ENCODE measurements at places on chromosomes 5 and 9. TPM values are rescaled to one million over a fixed set of nuclear protein-coding genes. Genes with fewer than 3 reads are reported as not detected.

DNA sequence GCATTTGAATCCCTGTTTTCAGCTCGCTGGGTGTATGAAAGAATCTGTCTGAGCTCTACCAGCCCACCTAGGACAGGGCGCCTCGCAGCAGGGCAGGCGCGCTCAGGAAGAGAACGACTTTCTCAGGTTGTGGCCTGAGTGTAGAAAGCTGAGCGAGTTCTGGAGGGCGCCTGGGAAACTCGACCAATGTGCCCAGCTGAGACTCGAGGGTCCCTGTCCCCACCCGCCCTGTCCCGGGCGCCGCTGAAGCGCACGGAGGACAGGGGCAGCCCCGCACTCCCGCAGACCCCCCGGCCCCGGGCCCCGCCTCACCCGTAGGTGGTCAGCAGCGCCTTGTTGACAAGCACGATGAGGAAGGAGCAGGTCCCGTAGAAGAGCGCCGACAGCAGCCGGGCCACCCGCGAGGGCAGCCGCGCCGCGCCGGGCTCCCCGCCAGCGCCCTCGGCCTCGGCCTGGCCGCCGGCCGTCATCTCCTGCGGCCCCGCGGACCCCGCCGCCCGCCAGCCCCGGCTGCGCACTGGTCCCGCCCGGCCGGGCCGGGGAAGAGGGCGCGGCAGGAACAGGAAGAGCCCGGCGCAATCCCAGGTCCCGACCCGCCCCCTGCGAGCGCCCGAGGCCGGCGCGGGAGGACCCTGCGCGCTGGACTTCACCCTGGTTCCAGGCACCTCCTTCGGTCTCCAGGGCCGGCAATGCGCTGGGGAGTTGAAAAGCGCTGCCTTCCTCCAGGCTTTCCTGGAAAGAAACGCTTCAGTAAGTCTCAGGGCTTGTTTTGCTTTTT, at the start of gene SLC35D2:
SLC35D2 (minus strand) TSS at position 547 of the 778 bp plus-strand sequence; CDS start at position 470, 77 bp downstream.
- peaks cover 7% of the 10 kb centered on the region for H3K36me3 ChIP-seq
- no peak for DNase-seq
- H3K27ac ChIP-seq: peak within 1 kb of the TSS; percentile 92
- H3K4me3 ChIP-seq: peak within 1 kb of the TSS; percentile 93

GRCh38 chr5:56128113-56128512, 105.0 kb downstream of the ANKRD55 start:
- peak overlapping the region; percentile 79 for H3K27ac ChIP-seq
- no peaks in the 10 kb centered on the region for H3K27me3 ChIP-seq
- peaks cover 21% of the 10 kb centered on the region for H3K4me1 ChIP-seq

- DNase-seq: no peak
- H3K27ac ChIP-seq: no peak overlapping the region
- no peaks in the 10 kb centered on the region for H3K27me3 ChIP-seq
- H3K36me3 ChIP-seq: no peaks in the 10 kb centered on the region
These were observed 68.9 kb downstream of the RASEF start for GRCh38 chr9:82993856-82994605.

DNA sequence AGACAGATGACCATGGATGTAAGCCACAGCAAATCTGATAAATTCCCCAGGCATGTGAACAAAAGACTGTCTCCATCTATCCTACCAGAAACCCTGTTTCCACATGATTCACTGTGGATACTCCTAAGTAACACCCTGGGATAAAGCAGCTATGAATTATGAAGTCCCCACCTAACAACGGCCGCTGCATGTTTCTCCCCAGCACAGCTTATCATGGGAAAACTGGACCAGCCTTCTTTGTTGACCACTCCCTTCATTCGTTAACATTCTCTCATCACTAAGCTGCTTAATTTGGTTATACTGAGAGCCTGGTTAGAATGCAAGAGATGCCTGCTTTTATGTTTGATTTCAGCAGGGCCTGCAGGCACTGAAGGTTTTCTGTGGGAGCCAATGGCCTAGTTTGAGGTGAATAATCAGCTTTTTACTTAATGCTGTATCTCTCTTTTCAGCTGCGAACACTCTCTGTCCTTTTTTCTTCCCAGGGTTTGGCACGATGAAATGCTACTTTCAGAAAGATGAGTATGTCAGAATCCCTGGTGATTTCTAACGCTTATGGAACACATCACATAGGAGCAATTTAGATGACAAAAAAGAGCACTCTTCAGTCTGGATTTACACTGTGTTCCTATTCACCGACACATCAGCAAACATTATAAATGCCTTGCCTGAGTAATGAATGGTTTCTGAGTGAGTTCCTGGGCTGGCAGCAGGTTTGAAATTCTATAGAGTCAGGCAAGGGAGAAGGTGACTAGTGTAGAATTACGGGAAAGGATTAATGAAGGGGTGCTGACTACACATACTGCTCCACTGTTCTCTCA, 318.4 kb upstream of the ZNF608 start:
- H3K27ac ChIP-seq: no peak overlapping the region
- no peaks in the 10 kb centered on the region for H3K27me3 ChIP-seq
- no peak overlapping the region for H3K4me3 ChIP-seq
- DNase-seq: no peak
- H3K36me3 ChIP-seq: no peaks in the 10 kb centered on the region

- peaks cover 2% of the 10 kb centered on the region for H3K36me3 ChIP-seq
- DNase-seq: no peak
- H3K4me3 ChIP-seq: no peak overlapping the region
- no peak overlapping the region for H3K27ac ChIP-seq
- H3K4me1 ChIP-seq: no peaks in the 10 kb centered on the region
These were observed 24.7 kb downstream of the UNC13B start for GRCh38 chr9:35186524-35186923.

DNA sequence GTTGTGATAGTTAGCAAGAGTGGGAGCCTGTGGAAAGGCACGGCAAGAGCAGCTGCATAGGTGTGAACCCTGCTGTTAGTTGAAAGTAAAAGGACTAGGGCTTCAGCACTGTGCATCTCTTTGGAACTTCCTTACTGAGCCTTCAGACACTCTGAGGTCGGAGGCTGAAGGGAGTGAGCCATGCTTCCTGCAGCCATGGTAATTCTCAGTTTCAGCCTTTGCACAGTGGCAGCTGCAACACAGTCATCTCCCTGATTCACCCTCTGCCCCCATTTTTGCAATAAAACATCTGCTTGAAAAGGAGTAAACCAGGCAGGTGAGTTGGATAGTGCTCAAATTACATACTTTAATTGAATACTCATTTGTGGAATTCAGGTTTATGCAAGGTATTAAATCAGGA, 6.5 kb upstream of the TLE4 start:
- H3K4me3 ChIP-seq: no peak overlapping the region
- peaks cover 6% of the 10 kb centered on the region for H3K4me1 ChIP-seq
- DNase-seq: no peak

DNA sequence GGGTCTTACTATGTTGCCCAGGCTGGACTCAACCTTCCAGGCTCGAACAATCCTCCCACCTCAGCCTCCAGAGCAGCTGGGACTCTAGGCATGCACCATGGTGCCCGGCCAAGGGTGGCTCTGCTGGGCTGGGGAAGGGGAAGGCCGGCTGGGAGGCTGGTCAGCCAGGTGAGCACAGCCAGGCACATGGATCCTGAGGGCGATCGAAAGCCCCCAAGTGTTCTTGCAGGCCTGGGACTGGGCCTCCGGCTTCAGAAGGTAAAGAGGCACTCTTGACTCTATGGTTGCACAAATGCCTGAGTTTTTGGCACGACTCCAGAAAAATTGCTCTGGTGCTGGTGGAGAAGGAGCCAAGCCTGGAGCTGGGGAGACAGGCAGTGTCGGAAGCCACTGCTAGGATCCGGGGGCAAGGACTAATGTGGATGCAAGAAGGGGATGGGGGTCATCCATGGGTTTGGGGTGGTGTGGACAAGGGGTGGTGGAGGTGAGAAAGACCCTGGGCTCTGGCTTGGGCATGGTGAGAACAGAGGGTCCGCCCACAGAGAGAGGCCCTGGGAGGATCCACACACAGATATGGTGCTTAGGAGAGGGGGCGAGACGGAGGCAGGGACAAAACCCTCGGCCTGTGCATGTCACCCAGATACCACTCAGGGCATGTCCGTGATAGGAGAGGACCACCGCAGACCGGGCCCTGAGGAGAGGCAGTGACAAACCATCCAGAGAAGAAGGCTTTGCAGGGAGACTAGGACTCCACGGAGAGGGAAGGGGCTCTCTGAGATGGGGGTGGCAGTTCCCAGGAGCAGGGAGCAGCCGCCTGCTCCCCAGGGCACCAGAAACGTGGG, 51.1 kb upstream of the COL5A1 start:
- H3K4me1 ChIP-seq: no peaks in the 10 kb centered on the region
- H3K27me3 ChIP-seq: peaks cover 34% of the 10 kb centered on the region
- no peaks in the 10 kb centered on the region for H3K36me3 ChIP-seq
- H3K27ac ChIP-seq: no peak overlapping the region
- DNase-seq: no peak
- H3K4me3 ChIP-seq: no peak overlapping the region

DNA sequence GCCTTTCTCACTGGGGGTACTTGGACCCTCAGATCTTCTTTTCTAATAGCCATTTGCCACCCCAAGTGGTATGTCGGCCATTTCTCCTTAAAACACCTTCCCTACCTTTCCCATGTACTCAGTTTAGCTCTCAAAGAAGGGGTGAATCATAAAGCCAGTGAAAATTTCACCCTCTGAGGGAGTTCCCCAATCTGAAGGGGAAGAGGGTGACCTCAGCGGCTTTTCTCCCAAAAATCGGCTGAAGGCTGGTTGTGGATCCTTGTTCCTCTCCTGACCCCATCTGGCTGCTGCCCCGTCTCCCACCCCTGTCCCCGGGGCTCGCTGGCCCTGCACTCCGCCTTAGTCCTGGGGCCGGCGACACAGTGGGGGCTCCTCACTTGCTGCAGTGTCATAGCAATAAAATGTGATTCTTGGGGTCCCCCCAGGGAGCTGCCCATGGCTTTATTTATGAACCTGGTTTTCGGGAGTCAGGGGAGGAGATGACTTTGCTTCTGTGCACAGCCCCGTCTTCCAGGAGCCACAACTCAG, 17.3 kb upstream of the LTC4S start:
- DNase-seq: no peak
- H3K4me1 ChIP-seq: peaks cover 2% of the 10 kb centered on the region
- H3K4me3 ChIP-seq: no peak overlapping the region
- no peaks in the 10 kb centered on the region for H3K27me3 ChIP-seq

- H3K27me3 ChIP-seq: peaks cover 26% of the 10 kb centered on the region
- peaks cover 13% of the 10 kb centered on the region for H3K4me1 ChIP-seq
- peak; percentile 53 for DNase-seq
These were observed 1.4 kb downstream of the PTGR1 start for GRCh38 chr9:111597852-111598732.

DNA sequence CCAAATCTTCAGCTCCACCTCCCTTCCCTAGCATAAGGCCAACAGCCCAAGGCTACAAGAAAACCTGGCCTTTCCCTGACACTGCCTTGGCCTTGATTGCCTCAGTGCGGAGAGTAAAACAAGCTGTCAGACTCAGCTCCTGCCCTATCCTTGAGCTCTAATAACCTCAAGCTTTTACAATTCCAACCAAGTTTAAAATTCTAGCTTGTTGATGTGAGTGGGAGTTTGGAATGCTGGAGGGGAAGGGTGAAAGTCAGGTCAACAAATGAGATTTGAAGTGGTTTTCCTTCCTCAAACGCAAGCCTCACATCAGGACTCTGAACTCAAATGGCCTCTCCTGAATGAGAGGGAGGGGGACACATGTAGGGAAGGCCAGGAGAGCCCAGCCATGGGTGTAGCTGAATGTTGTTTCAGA, 197.0 kb upstream of the VLDLR start:
- peaks cover 38% of the 10 kb centered on the region for H3K27me3 ChIP-seq
- H3K27ac ChIP-seq: no peak overlapping the region
- H3K4me1 ChIP-seq: no peaks in the 10 kb centered on the region
- H3K36me3 ChIP-seq: no peaks in the 10 kb centered on the region

DNA sequence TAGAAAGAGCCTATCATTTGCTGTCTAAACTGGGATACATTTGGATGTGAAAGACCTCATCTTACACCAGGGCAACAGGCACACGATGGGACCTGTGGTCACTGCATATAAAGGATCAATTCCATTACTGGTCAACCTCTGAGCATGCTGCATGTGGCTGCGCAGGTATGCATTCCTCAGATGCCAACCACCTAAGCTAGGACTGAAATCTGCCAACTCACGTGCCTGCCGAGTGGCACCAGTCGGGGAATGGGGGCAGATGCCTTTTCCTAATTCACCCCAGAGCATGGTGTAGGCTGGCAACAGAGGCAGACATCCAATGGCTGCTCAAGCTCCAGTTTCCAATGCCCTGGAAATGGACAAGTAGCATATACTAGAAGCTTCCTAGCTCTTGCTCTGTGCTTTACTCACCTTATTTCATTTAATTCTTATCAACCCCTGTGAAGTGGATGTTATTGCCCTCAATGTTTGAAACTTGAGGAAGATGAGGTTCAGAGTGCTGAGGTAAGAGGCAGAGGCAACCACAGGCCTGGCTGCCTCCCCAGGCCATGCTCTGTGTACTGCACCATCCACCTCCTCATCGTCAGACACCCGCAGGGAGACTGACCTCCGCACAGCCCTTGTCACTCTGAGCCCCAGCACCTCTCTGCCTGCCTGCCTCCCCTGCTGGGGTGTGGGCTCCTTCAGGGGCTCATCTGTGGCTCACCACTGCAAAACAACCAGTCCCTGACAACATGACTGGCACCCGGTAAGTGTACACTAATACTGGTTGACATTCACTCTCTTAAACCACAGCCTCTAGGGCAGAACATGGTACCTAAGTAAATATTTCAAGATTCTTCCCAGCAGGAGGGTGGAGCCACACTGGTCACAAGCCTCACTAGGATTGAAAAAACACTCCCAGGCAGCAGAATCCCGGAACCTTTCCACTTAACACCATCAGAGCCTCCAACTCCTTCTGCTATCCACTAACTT, 228.5 kb downstream of the CRB2 start:
- H3K27me3 ChIP-seq: no peaks in the 10 kb centered on the region
- H3K4me3 ChIP-seq: no peak overlapping the region
- no peak overlapping the region for H3K27ac ChIP-seq
- DNase-seq: no peak

GRCh38 chr5:157214861-157215513, 34.3 kb downstream of the ITK start:
- DNase-seq: no peak
- H3K4me1 ChIP-seq: peaks cover 68% of the 10 kb centered on the region
- no peaks in the 10 kb centered on the region for H3K27me3 ChIP-seq
- H3K27ac ChIP-seq: peak overlapping the region; percentile 88

DNA sequence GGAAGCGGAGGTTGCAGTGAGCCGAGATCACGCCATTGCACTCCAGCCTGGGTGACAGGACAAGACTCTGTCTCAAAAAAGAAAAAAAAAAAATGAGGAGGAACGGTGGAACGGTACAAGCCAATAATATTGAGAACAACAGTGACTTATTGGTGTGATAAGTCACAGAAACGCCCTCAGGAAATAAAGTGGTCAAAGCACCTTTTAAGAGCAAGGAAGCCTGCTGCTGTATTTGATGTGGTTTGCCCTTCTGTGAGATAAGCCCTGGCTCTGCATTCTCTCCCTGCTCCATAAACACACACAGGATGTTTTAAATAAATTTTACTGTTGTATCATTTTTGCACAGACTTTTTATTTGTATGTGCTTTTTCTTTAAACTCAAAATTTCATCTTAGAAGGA, 269.9 kb upstream of the MSX2 start:
- no peak for DNase-seq
- H3K36me3 ChIP-seq: peaks cover 2% of the 10 kb centered on the region
- H3K4me3 ChIP-seq: peak overlapping the region; percentile 78
- no peaks in the 10 kb centered on the region for H3K27me3 ChIP-seq
- H3K27ac ChIP-seq: peak overlapping the region; percentile 0

Gene TAF11L5
- not detected for total RNA-seq

Gene CCL21
- not detected for total RNA-seq

Gene SLC46A2
- total RNA-seq: not detected

Gene OCLN
- 2.0 TPM for total RNA-seq

Gene GKAP1
- total RNA-seq: 5.9 TPM

Gene ZDHHC11
- total RNA-seq: 27.7 TPM

Gene BTNL8
- not detected for total RNA-seq

Gene DBH
- 0.18 TPM for total RNA-seq

Gene RASGEF1C
- total RNA-seq: not detected

Gene CA9
- not detected for total RNA-seq

Gene HBEGF
- total RNA-seq: 3.2 TPM

Gene CDH10
- total RNA-seq: not detected

Gene ALDH7A1
- 2.1 TPM for total RNA-seq

Gene NR6A1
- total RNA-seq: 0.08 TPM
